Foreskin fibroblast (primary cell): ENCODE measurements at places on chromosomes 1 and 21.

DNA sequence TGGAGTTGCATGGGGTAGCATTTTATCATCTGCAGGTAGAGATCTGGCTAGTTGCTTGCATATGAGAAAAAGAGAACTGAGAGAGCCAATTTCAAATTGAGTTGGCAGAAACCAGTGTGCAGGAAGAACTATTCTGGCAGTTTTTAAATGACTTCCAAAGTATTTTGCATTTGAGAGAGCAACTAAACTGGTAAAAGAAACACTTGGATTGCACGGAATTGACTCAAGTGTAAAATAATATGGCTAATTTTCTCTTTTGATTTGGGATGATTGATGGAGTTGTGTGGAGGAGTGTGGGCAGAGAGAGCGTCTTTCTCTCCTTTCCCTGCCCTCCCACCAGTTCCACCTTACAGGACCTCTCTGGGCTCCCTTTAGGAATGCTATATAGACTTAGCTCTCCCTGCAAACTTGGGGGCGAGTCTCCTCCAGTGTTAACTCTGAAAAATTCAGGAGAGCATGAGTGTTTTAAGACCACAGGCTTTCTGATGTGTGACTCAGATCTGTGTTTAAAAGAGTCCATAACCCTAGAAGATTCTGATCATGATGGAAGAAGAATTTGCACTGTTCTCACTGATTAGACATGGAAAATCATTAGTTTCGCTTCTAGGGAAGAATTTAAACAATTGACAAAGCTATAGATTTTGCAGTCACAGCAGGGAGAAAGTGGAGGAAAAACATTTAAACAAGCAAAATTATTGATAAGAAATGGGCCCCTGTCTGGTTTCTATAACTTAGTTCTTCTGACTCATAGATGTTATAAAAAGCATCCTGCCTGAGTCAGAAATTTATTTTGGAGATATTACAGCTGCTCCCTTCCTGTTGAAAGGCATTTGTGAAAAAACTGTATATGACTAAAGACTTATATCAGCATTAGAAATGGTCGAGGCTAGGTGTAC, 24.9 kb upstream of the CTBS start:
- peak; percentile 87 for DNase-seq

DNA sequence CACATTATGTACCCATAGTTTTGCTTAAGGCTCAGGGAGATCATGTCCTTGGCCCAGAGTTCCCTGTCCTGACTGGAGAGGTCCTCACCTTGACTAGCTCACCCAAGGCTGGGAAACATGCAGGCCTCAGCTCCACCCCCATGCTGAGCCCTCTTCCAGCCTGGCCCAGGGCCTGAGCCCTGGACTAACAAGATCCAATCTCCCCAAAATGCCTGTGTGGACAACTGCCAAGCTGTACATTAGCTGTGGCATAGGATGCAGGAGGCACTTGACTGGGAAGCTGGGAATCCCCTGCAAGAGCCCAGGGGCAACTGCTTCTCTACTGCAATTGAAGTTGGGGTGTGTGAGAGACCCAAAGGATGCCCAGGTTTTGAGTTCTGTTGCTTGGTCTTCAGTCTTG, 2.1 kb downstream of the LINGO4 start:
- no peak for DNase-seq

DNA sequence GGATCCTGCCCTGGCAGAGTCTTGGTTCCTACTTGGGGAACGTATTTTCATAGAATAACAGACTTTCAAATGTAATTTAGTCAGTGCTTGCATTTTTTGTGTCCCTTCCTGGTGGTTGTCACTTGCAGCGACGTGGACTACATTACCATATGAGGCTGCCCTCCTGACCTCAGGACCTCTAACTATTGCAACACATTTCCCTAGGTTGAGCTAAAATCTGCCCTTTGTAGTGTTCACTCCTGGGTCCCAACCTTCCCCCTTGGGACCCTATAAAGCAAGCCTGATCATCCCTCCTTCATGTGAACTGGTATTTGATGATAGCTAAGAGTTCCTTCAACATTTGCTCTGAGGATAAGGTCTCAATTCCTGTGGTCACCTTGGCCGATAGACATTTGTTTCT, 95.6 kb upstream of the CACNA1E start:
- DNase-seq: no peak

DNA sequence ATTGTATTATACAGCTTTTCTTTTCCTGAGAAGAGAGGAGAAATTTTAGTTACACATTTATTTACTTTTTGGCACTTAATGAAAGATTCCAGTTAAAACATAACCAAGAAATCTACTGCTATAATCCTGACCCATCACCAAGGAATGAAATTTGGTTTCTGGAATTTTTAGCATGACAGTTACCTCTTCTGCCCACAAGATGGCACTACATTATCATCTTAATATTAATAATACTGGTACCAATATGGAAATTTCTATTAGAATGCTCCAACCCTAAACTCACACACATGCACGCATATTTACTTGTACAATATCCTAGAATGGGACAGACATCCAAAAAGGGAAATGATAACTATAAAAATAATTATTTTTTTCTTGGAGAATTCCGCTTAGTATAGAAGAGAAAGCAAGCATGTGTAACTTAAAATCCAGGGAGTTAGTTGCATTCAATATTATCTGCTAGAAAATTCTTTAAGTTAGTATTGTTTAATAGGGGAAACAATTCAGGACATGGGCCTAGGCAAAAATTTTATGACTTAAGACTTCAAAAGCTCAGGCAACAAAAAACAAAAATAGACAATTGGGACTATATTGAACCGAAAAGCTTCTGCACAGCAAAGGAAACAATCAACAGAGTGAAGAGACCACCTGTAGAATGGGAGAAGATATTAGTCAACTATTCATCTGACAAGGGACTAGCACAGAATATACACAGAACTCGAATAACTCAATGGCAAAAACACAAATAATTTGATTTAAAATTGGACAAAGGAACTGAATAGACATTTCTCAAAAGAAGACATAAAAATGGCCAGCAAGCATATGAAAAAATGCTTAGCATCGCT, 37.4 kb downstream of the MAP3K21 start:
- DNase-seq: peak; percentile 5

- DNase-seq: no peak
Observed at GRCh38 chr21:27077501-27077900, 110.6 kb upstream of the ADAMTS5 start.

GRCh38 chr1:93614986-93615581, 66.6 kb downstream of the BCAR3 start:
- peak; percentile 62 for DNase-seq

DNA sequence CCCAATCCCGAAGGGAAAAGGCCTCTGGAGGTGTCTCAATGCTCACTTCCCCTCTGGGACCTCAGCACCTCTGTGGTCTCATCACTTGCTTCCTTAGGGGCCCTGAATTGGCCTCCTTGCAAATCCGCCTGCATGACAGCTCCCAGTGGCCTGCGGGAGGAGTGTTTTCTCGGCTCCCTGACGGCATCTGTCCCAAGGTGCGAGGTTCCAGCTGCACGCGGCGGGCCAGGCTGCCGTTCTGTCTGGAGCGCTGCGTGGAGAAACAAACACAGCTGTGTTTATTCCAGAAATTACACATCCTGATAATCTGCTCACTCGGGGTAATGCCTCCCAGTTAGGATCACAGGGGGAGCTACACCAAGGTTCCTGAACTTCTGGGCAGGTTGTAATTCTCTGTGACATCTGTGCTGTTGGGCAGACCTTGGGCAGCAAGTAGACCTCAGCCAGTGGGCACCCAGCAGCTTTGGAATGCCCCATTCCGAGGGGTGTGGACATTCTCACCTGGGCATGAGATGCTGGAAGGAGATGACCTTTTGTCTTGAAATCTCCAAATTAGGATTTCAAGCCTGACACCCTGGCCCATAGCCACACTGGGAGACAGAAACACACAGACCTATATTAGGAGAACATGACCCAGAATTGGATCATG, 18.2 kb downstream of the EPHB2 start:
- no peak for DNase-seq

DNA sequence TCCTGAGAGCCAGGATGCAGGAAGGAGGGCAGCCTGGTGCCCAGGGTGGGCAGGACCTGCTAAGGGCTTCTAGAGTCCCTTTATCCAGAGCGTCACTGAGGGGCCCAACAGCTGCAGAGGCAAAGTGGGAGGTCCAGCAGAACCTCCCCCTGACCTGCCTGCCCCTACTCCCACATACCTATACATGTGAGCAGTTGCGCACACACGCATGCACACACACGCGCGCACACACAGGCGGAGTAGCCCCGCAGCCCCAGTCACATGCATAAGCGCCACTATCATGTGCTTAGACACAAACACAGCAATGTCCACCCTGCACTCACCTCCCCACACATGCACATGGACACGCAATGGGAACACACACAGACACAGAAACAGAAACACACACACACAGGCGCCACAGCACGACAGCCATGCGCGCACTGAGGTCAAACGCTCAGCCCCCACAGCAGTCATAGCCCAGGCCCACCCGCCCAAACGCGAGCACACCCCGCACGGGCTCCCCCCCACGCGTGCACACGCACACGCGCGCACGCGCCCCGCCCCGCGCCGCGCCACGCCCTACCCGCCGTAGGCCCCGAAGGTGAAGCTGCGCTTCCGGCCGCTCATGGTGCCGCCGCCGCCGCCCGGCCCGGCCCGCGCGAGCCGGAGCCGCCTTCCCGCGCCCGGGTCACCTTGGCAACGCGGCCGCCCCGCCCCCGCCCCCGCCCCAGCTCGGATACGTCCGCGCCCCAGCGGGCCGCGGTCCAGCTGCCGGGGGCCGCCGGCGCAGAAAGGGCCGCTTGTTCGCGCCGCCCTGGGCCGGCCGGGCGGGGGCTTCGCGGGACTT, 17.7 kb downstream of the RAP1GAP start:
- DNase-seq: no peak

- no peak for DNase-seq
Observed at GRCh38 chr1:182380199-182380598, 11.4 kb downstream of the GLUL start.

GRCh38 chr1:116403496-116404136, 30.6 kb downstream of the ATP1A1 start:
- DNase-seq: no peak

- no peak for DNase-seq
Observed at GRCh38 chr1:211695135-211695816, 19.9 kb upstream of the NEK2 start.

- no peak for DNase-seq
Observed at GRCh38 chr1:99621340-99621901, 24.5 kb upstream of the PALMD start.

GRCh38 chr1:70008660-70009059, 196.7 kb downstream of the LRRC40 start:
- peak; percentile 12 for DNase-seq

DNA sequence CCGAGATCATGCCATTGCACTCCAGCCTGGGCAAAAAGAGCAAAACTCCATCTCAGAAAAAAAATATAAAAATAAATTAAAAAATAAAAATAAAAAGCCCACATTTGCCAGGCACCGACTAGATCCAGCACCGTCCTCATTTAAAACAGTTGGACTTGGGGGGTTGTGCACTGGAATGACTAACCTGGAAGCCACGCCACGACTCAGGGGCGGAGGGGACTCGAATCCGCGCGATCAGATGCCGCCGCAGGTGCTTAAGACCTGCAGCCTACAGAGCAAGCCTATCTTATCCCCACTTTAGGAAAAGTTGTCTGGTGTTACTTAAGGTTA, 38.5 kb downstream of the ZBTB8OS start:
- peak; percentile 10 for DNase-seq

DNA sequence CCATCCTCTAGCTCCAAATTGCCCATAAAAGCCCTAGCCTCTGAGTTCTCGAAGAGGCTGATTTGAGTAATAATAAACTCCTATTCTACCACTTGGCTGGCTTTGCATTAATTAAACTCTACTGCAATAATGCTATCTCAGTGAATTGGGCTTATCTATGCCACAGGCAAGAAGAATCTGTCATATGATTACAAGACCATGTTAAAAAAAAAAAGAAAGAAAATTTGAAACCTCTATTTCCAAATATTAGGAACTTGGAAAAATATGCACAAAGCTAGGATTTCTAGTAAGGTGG, 27.6 kb upstream of the SGIP1 start:
- DNase-seq: no peak

DNA sequence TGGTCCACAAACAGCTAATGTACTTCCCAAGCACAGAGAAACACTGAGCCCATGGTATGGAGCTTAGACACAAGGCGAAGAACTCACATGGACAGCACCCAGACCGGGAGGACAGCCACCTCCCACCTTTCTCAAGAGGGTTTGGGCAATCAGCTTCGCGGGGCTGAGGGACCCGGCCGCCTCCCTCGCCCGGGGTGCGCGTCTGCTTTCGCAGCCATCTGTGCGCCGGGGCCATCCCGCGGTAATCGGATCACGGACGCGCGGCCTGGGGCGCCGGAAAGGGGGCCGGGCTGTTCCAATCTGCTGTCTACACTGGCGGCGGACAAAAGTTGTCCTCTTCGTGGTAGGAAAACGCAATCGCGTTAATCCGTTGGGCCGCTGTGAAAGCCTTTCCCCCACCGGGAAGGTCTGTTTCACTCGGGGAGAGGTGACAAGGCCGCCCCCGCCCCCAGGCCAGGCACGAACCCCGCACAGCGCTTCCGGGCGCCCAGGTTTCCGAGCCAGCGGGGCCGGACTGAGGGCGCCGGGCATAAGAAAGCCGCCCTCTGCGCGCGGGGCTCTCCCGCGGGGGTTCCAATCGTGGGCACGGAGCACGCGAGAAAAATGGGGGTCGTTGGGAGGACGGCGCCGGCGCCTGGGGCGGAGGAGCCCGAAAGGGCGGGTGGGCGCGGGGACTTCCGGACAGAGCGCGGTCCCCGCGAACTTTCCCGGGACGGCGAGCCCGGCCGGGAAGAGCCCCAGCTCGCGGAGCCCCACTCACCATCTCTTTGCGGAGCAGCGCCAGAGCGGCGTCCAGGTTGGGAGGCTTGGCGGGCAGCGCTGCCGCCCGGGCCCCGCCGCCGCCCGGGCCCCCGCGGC, 664 bp downstream of the FAM89A start:
- peak; percentile 30 for DNase-seq

- peak; percentile 82 for DNase-seq
Observed at GRCh38 chr1:203669739-203670138, 43.1 kb downstream of the ATP2B4 start.

DNA sequence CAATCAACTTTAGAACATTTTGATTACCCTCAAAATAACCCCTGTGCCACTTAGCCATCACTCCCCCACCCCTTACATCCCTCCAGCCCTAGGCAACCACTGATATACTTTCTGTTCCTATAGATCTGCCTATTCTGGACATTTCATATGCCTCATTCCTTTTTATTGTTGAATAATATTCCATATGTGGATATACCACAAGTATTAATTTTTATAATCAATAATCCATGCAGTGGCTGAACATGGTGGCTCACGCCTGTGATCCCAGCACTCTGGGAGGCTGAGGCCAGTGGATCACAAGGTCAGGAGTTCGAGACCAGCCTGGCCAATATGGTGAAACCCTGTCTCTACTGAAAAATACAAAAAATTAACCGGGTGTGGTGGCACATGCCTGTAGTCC, 20.1 kb upstream of the MED18 start:
- DNase-seq: no peak
